Spleen (tissue), 13 donors: ENCODE measurements at places on chromosomes 13 and 19. TPM values are rescaled to one million over a fixed set of nuclear protein-coding genes. Genes with fewer than 3 reads are reported as not detected.

DNA sequence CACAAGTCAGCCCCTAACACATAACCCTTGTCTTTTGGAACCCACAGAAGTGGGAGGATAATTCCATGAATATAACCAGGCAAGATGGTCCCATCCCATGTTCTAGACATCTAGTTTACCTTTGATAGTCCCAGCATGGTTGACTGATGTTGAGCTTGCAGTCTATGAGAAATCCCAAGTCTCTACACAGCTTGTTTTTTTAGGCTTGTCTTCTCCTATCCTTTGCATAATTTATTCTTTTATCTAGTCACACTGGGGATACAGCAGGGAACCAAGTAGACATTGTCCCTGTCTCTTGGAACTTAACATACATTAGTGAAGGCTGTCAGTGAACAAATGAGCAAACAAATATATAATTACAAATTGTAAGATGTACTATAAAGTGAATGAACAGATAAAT lies 19.6 kb upstream of the FRY start:
- DNase-seq: no peak

DNA sequence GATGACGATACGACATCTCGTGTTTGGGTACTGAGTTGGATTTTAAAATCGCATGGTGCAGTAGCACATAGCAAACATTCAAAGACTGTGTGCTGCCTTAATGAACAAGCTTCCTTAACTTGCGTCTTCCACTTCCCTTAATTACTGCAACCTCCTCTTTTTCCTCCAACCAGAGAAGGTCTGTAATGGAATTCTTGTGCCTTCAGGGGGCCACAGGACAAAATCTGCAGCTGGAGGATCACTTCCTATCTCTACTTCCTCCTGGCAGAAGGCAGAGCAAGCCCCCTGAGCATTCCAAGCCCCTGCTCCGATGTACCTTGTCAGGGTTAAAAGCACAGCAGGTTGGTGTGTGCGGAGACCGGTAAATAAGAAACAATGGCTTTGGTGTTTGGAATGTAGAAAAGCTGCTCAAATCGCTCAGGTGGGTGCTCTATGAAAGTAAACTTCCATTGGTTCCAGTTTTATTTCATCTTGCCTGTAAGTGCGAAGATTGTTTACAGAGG lies 151.3 kb upstream of the UQCRFS1 start:
- no peak for DNase-seq

DNA sequence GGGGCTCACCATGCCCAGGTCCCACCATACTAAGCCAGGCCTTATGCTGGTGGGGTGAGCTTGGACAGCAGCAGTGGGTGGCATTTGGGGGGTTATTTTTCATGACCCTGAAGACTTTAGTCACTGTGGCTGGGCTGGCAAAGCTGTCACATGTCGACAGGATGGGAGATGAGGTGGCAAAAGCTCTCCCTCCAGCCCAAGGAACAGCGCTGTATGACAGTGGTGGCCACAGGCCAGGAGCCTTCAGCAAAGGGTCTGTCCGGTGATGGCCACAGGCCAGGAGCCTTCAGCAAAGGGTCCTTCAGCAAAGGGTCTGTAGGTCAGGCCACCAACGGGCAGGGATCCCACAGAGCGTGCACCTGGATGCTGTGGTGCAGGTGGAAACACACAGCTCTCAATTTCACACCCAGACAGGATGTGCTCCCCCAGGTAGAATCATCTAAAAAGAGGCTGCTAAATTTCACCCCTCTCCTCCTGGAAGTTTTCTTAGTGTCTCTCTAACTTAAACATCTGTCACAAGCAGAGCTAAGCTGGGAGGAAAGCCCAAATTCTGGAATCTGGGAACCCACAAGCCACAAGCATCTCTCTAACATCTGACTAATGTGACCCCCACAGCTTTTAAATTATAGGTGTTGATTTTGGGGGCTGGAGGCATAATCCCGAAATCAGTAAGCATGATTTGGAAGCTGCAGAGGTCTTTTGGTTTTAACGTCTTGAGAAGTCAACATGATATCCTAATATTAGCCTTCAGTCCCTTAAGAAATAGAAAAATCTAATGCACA lies 23.0 kb downstream of the COL4A1 start:
- no peak for DNase-seq

SULT2B1 gene
- polyA plus RNA-seq: 0.58 TPM

GRCh38 chr19:39557811-39558623 lies 18.1 kb upstream of the EID2 start:
- no peak for DNase-seq

GRCh38 chr19:5006201-5006600 lies 37.3 kb downstream of the KDM4B start:
- DNase-seq: no peak

DNA sequence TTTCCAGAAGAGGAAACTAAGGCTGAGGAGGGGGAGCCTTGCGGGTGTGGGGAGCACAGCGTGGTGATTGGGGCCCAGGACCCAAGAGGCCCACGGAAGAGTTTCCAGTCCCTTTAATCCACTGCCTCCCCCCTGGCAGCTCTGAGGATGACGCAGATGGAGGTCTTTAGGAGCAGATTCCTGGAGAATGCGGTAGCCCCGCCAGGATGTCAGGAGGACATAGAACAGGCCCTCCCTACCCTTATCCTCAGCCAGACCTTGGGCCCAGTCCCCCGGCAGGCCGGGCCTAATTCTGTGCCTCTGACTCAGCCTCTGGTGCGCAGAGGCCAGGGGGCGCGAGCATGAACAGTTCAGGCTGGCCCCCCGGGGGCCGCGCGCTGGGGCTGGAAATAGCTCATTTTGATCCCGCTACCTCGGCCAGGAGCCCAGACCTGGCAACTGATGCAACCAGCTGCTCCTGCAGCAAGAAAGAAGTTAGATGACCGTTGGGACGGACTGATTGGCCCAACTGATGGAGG lies 461 bp upstream of the HSPB6 start:
- peak; percentile 87 for DNase-seq

KLK3 gene
- not detected for polyA plus RNA-seq

ACP7 gene
- polyA plus RNA-seq: not detected
